ENCODE measurements at places on chromosomes 2 and 18. TPM values are rescaled to one million over a fixed set of nuclear protein-coding genes. Genes with fewer than 3 reads are reported as not detected.

GDF7 gene
- total RNA-seq = 0.02 TPM

SEPTIN10 gene
- 0.64 TPM for total RNA-seq

STK11IP gene
- total RNA-seq = 27.7 TPM

VWA3B gene
- total RNA-seq = not detected

CHST9 gene
- total RNA-seq = not detected

SNTG2 gene
- total RNA-seq = 0.31 TPM

DSC2 gene
- total RNA-seq = not detected

- no peak overlapping the region for H3K27ac ChIP-seq
- no peak for DNase-seq
- no peak overlapping the region for H3K4me3 ChIP-seq
These were observed 77.9 kb upstream of the RAB27B start for GRCh38 chr18:54750350-54750749.

- H3K27ac ChIP-seq = no peak overlapping the region
- no peak for DNase-seq
- no peaks in the 10 kb centered on the region for H3K27me3 ChIP-seq
These were observed 637.1 kb upstream of the CHAC2 start for GRCh38 chr2:53130441-53130943.

DNA sequence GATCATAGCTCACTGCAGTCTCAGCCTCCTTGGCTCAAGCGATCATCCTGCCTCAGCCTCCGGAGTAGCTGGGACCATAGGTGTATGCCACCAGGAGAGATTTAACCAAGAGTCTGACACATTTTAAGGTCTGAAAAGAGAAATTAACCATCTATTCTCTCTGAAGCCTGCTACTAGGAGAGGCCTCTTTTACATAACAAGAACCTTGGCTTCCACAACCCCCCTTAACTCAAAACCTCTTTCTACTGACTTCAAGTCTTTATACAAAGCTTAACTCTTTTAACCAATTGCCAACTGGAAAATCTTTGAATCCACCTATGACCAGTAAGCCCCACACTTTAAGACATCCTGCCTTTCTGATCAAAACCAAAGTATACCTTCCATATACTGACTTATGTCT, 279.9 kb upstream of the CELF4 start:
- H3K36me3 ChIP-seq = no peaks in the 10 kb centered on the region
- no peaks in the 10 kb centered on the region for H3K27me3 ChIP-seq
- no peak for DNase-seq
- H3K4me1 ChIP-seq = no peaks in the 10 kb centered on the region

DNA sequence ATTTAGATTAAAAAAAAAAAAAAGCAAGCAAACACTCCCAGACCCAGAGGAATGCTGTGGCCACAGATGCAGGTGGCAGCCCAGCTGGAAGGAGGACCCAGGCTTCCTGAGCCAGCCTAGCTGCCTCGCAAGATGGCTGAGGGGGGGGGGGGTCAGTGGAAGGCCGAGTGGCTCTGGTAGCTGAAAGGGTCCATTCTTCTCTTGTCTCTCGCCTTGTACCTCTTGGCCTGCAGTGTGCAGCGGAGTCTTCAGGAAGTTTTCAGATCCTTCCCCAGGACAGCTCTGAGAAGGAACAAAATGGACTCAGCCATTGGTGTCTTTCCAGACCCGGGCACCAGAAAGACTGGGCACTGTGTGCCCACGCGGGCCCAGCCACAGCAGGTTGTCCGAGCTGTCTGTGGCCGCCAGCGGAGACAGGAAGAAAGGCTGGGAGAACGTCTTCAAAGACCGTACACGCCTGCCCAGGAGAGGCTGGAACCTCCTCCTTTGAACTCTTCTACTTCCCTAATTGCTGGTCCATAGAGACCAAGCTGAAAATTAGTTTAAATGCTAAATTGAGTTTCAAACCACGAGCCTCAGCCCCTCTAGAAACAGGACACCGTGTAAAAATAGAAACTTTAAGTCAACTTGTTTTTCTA, 21.3 kb downstream of the APCDD1 start:
- DNase-seq = no peak
- H3K36me3 ChIP-seq = no peaks in the 10 kb centered on the region
- no peak overlapping the region for H3K4me3 ChIP-seq
- H3K27ac ChIP-seq = no peak overlapping the region

- DNase-seq = no peak
- H3K4me3 ChIP-seq = no peak overlapping the region
These were observed 84.0 kb downstream of the BCL2L11 start for GRCh38 chr2:111204706-111205105.

- DNase-seq = no peak
- H3K4me1 ChIP-seq = no peaks in the 10 kb centered on the region
- H3K27ac ChIP-seq = no peak overlapping the region
- H3K27me3 ChIP-seq = no peaks in the 10 kb centered on the region
These were observed 66.5 kb downstream of the ABI2 start for GRCh38 chr2:203394519-203395227.

DNA sequence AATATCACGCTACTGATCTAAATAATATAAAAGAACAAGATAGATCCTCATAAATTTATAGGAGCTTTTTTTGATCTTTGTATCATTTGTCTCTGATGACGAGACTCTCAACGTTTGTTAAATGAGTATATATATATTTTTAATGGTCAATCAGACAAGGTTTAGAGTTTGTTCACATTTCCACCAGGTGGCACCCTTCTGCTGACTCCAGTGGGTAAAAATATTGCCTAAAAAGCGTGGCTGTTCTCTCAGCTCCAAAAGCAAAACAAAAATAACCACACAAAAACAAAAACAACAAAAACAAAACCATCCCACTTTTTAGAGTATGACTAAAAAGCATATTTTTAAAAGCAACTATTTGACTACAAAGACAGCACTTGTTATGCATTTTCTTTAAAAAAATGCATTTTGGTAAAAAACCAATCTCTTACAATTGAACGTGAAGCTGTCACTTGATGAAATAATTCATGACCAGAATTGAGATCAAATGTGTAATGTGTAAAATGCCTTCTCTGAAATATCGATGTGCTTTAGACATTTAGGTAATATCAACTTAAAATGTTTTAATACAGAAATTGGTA, 723.2 kb downstream of the DPP10 start:
- no peak overlapping the region for H3K27ac ChIP-seq
- no peak for DNase-seq
- H3K27me3 ChIP-seq = peaks cover 15% of the 10 kb centered on the region
- H3K4me3 ChIP-seq = no peak overlapping the region
- no peaks in the 10 kb centered on the region for H3K36me3 ChIP-seq

- H3K36me3 ChIP-seq = peaks cover 6% of the 10 kb centered on the region
- no peak overlapping the region for H3K27ac ChIP-seq
- DNase-seq = no peak
- H3K4me3 ChIP-seq = no peak overlapping the region
- peaks cover 5% of the 10 kb centered on the region for H3K4me1 ChIP-seq
- peaks cover 3% of the 10 kb centered on the region for H3K27me3 ChIP-seq
These were observed 72.1 kb downstream of the CABLES1 start for GRCh38 chr18:23207191-23207955.

- H3K27me3 ChIP-seq = no peaks in the 10 kb centered on the region
- no peak overlapping the region for H3K27ac ChIP-seq
- H3K36me3 ChIP-seq = peaks cover 6% of the 10 kb centered on the region
- H3K4me1 ChIP-seq = no peaks in the 10 kb centered on the region
These were observed 115.8 kb upstream of the SETBP1 start for GRCh38 chr18:44564922-44565321.

GRCh38 chr18:64490207-64490606, 341.3 kb upstream of the LINC00305 start:
- H3K27ac ChIP-seq = no peak overlapping the region
- H3K4me1 ChIP-seq = no peaks in the 10 kb centered on the region
- H3K27me3 ChIP-seq = no peaks in the 10 kb centered on the region
- no peaks in the 10 kb centered on the region for H3K36me3 ChIP-seq
- H3K4me3 ChIP-seq = no peak overlapping the region
- DNase-seq = no peak

GRCh38 chr18:79516441-79516931, 120.8 kb downstream of the NFATC1 start:
- no peak overlapping the region for H3K4me3 ChIP-seq
- H3K27me3 ChIP-seq = no peaks in the 10 kb centered on the region
- no peak for DNase-seq
- no peaks in the 10 kb centered on the region for H3K36me3 ChIP-seq
- H3K27ac ChIP-seq = no peak overlapping the region

DNA sequence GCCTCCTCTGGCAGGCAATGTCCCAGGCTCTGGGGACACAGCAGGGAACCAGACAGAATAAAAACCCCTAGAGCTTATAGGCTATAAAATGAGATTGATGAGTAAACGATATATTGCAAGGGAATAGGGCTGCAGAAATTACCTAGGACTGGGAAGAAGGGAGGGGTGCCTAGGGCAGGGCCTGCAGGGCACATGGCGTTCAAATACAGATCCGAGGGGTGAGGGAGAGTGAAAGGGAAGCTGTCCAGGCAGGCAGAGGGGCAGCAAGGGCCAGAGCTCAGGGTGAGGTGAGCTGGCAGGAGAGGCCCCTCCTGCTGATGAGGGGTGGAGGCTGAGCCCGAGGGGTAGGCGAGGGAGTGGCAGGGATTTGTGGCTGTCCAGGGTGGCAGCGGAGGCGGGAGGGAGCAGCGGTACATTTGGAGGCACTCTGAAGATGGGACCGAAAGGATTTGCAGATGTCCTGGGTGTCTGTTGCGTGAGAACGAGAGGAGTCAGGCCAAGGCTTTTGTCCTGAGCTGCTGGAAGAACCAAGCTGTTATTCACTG, 33.7 kb downstream of the KCNIP3 start:
- H3K27me3 ChIP-seq = peaks cover 4% of the 10 kb centered on the region
- no peak overlapping the region for H3K4me3 ChIP-seq
- no peaks in the 10 kb centered on the region for H3K4me1 ChIP-seq
- no peak for DNase-seq
- no peak overlapping the region for H3K27ac ChIP-seq

DNA sequence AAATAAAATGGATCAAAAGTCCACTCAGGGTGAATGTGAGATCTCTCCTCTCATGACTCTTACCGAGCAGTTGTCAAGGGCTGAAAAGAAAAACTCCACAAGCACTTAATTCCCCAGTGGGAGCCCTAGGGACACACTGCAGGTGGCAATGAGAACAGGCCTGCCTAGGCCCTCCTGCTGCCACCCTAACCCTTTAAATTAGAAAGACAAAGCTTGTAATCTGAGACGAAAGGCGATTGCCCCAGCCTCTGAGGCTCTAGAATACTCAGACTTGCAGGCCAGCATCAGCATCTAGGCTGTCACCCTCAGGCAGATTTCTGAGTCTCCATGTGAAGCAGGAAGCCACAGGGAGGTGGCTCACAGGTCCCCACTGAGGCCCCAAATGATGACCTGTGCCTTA, 457.0 kb upstream of the MYT1L start:
- H3K4me1 ChIP-seq = no peaks in the 10 kb centered on the region
- DNase-seq = no peak
- H3K27ac ChIP-seq = no peak overlapping the region
- no peaks in the 10 kb centered on the region for H3K36me3 ChIP-seq
- no peak overlapping the region for H3K4me3 ChIP-seq

DNA sequence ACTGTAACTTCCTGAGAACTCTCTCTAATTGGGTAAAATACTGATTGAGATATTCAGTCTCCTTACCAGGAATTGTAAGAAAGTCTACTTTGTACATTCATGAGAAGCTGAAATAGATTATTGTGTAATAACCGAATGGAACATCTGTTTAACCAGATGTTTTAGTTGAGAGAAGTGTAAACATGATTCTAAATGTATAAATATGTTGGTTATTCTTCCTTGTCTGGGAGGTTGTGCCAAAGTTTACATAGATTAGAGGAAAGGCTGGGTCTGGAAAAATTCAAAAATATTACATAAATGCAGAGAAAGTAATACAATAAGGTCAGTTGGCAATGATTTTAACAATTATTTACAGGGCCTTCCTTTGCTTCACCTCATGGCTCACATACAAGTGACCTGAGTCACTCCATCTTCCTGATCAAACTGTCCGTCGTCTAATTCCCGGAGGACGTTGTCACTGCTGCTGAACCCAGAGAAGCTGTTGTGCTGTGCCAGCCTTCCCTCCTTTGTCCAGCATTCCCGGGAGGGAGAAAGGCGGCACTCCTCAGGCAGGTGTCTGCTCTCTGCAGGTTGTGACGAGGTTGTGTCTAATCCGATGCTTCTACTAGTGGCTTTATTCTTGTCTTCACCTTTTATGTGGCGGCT, 55.9 kb downstream of the MOB4 start:
- no peak overlapping the region for H3K4me3 ChIP-seq
- peaks cover 17% of the 10 kb centered on the region for H3K36me3 ChIP-seq
- H3K4me1 ChIP-seq = no peaks in the 10 kb centered on the region
- no peak for DNase-seq
- no peak overlapping the region for H3K27ac ChIP-seq

DNA sequence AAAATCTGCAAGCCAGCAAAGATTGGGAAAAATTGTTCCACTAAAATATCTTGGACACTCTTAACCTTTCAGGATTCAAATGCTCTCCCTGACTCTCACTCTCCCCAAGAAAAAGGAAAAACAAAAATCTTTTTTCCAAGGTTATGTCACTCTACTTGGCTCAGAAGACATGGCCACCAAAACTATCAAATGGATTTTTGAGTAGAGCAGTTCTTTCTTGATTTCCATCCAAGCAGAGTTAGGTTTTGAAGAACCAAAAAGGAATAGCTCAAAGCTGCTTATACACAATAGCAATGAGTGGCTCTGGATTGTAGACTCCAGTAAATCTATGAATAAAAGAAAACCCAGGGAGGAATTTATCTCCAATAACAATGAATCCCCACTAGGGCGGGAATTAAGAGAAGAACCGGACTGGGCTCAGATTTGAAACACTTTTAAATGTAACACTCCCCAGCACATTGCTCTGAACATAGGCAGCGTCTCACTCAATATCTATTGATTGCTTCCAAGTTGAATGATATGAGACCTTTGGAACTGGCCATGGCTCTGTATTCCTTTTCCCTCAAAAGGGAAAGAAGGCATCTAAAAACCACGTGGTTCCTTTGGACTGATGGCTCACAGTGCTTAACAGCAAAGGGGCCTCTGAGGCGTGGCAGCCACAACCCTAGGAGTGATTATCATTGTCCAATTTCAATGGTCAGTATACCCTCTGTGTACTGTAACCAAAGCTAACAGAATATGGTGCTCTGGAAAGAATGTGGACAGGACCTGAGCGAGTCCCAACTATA, 68.3 kb downstream of the SPRED2 start:
- no peaks in the 10 kb centered on the region for H3K27me3 ChIP-seq
- no peaks in the 10 kb centered on the region for H3K36me3 ChIP-seq
- H3K4me3 ChIP-seq = no peak overlapping the region
- H3K4me1 ChIP-seq = peaks cover 21% of the 10 kb centered on the region
- no peak overlapping the region for H3K27ac ChIP-seq

GRCh38 chr2:110680709-110681108, 2.8 kb upstream of the BUB1 start:
- peaks cover 15% of the 10 kb centered on the region for H3K27me3 ChIP-seq
- no peak for DNase-seq
- H3K36me3 ChIP-seq = no peaks in the 10 kb centered on the region
- no peak overlapping the region for H3K4me3 ChIP-seq

GRCh38 chr2:120441351-120441700, 95.4 kb downstream of the INHBB start:
- no peaks in the 10 kb centered on the region for H3K36me3 ChIP-seq
- no peak overlapping the region for H3K27ac ChIP-seq
- H3K4me1 ChIP-seq = no peaks in the 10 kb centered on the region
- DNase-seq = no peak

All from natural killer cell treated with Interleukin-12 subunit alpha and Interleukin-12 subunit beta and Interleukin-15 and Interleukin-18, amount 100 ng/mL, for 72 hours (primary cell).